ENCODE measurements at places on chromosomes 12 and 14.

DNA sequence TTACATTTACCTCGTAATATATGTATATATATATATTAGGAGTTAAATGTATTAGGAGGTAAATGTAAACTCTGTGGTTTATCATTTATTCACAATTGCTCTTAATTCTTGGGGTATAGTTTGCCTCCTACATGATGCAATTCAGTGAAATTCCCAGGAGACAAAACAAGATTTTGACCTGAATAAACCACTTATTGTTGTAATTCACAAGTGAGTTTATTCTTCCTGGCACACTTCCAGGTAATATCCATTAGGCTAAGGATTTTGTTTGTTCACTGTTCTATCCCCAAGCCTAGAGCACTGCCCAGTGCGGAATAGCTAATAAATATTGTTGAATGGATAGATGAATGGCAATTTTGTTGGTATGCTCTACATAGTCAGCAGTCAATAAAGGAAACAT is 3.0 kb downstream of the SMIM10L1 start:
- no peak for DNase-seq

- DNase-seq: no peak
Observed at GRCh38 chr12:26150736-26151450, 26.1 kb upstream of the BHLHE41 start.

GRCh38 chr12:82279536-82280058 is 78.6 kb downstream of the CCDC59 start:
- no peak for DNase-seq

DNA sequence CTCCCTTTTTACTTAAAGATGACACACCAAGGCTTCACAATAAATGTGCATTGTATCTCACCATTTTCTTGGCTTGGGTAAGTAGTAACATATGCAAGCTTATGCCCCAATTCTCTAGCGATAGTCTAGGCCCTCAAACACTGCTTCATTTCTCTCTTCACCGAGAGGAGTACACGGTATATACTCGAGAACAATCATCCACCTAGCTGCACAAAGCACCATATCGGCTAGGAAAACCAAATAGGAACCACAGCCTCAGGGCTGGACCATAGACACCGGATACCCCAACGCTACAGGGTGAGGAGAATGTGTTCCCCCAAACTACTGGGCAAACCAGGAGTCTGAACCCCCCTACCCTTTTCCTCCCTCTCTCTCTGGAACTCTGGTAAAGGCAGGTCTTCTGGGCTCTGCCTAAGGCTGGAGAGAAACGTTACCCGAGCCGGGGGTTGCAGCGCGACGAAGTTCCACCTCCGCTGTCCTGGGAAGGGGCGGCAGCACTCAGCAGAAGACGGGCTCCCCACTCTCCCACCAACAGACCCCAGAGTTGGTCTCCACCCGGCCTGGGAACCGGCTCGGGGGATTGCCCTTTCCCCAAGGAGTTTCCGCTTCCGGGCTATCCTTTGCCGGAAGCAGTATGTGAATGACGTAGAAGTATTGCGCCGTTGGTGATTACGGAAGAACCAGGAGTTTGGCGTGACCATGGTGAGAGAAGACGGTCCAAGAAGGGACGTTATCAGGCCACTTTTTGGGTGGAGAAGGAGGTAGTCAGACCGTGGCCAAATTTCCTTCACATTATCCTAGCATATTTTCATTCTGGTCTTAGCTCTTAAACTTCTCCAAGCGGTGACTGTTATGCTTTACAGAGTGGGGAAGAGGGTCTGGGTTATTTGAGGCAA is at the start of the genes AREL1 and FCF1:
Gene AREL1, minus strand, starts transcription at position 582 of the 896 bp plus-strand sequence. CDS start 27,465 bp downstream, outside the sequence.
Gene FCF1, plus strand, starts transcription at position 646 of the 896 bp plus-strand sequence. Its CDS starts 54 bp downstream, at position 700.
- peak; percentile 72 for DNase-seq

GRCh38 chr12:128734371-128734770 is 89.4 kb downstream of the SLC15A4 start:
- no peak for DNase-seq

DNA sequence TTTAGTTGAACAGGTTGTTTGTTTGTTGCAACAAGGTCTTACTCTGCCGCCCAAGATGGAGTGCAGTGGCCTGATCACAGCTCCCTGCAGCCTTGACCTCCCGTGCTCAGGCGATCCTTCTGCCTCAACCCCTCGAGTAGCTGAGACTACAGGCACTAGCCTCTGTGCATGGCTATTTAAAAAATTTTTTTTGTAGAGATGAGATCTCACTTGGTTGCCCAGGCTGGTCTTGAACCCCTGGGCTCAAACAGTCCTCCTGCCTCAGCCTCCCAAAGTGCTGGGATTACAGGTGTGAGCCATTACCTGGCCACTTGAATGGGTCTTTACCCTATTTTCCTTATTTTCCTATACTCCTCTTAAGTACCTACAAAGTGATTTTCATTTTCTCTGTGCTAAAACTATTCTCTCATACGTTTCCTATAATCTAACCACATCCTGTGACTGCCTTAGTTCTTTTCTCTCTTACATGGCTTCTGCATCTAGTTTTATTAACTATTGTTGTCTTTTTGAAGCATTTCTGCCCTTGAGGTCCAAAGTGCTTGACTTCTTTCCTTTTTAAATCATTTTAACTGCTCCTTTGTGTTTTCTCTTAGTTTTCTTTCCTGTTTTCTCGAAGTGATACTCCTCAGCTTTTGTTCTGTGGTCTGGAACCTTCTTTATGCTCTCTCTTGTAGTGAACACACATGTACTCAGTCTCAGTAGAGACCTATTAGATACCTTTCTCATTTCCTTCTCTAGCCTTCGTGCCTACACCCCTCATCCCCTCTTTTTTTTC is 14.1 kb downstream of the GPX2 start:
- DNase-seq: no peak

Data from memory B cell (primary cell).